ENCODE measurements at places on chromosomes 4 and X. TPM values are rescaled to one million over a fixed set of nuclear protein-coding genes. Genes with fewer than 3 reads are reported as not detected.

CXCL9 gene
- polyA plus RNA-seq, result not detected

PDE6B gene
- 16.6 TPM for polyA plus RNA-seq

MAGEA9B gene
- 0.46 TPM for polyA plus RNA-seq

HCFC1 gene
- polyA plus RNA-seq, result 12.2 TPM

TLR1 gene
- 33.2 TPM for polyA plus RNA-seq

ARHGEF38 gene
- polyA plus RNA-seq, result not detected

QRFPR gene
- not detected for polyA plus RNA-seq

FATE1 gene
- not detected for polyA plus RNA-seq

ARMCX2 gene
- 4.9 TPM for polyA plus RNA-seq

RTL9 gene
- polyA plus RNA-seq, result not detected

SEPTIN6 gene
- polyA plus RNA-seq, result 241 TPM

NALF2 gene
- not detected for polyA plus RNA-seq

IQCM gene
- polyA plus RNA-seq, result not detected

ADRA2C gene
- polyA plus RNA-seq, result not detected

ARMCX1 gene
- polyA plus RNA-seq, result not detected

ITIH6 gene
- not detected for polyA plus RNA-seq

F9 gene
- polyA plus RNA-seq, result not detected

DMP1 gene
- not detected for polyA plus RNA-seq

HMX1 gene
- polyA plus RNA-seq, result not detected

POLN gene
- polyA plus RNA-seq, result 0.09 TPM

UGT2B17 gene
- 3.6 TPM for polyA plus RNA-seq

SATL1 gene
- polyA plus RNA-seq, result 0.05 TPM

ODAPH gene
- polyA plus RNA-seq, result not detected

NPFFR2 gene
- not detected for polyA plus RNA-seq

GATA1 gene
- not detected for polyA plus RNA-seq

PPEF1 gene
- not detected for polyA plus RNA-seq

NXF2 gene
- polyA plus RNA-seq, result not detected

TLR10 gene
- polyA plus RNA-seq, result 183 TPM

BTC gene
- polyA plus RNA-seq, result not detected

FANCB gene
- 4.3 TPM for polyA plus RNA-seq

ANOS1 gene
- not detected for polyA plus RNA-seq

TMEM150C gene
- not detected for polyA plus RNA-seq

MRFAP1L1 gene
- polyA plus RNA-seq, result 69.2 TPM

SH3D19 gene
- polyA plus RNA-seq, result 0.10 TPM

TSPYL2 gene
- polyA plus RNA-seq, result 19.3 TPM

GSX2 gene
- 1.2 TPM for polyA plus RNA-seq

NDST3 gene
- polyA plus RNA-seq, result not detected

NAP1L5 gene
- 1.0 TPM for polyA plus RNA-seq

IL13RA2 gene
- not detected for polyA plus RNA-seq

FAM9C gene
- polyA plus RNA-seq, result not detected

DGKK gene
- 0.05 TPM for polyA plus RNA-seq

MAD2L1 gene
- polyA plus RNA-seq, result 6.8 TPM

UGT2B11 gene
- not detected for polyA plus RNA-seq

CENPE gene
- 0.49 TPM for polyA plus RNA-seq

All from IgD-negative memory B cell (primary cell).